Brain microvascular endothelial cell (primary cell): ENCODE measurements at places on chromosomes 4 and X.

GRCh38 chr4:161813389-161813788 is 350.4 kb downstream of the FSTL5 start:
- no peak for DNase-seq

DNA sequence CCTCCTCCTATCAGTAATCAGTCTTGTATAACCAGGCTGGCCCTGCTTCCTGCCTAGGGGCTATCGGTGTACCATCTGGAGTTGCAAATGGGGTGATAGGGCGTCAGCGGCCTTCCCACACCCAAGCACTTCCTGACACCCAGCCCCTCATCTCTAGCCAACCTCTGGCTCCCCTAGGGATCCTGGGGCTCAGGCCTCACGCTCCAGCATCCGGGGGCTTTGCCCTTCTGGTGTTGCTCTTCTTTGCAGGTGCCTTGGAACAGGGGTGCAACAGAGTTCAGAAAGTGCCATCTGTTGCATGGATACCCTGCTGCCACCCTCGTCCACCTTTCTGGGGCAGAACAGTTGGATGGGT is 4.1 kb downstream of the IL9R start:
- DNase-seq, result no peak

DNA sequence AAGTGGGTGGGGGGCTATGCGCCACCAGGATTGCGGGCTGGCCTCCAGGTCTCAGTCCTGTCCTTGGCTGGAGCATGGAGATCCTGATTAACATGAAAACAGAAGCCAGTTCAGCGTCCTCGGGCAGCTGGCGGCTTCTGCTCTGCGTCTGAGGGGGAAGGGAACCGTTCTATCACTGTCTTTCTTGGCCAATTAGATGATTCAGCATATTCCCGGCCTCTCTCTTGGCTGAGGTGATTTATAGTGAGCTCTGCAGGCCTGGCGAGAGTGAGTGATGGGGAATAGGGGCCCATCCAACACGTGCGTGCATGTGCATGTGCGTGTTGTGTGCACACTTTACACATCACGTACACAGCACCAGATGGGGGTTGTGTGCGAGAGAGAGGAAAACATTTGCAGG is 145.8 kb upstream of the ATP6AP2 start:
- DNase-seq, result no peak

DNA sequence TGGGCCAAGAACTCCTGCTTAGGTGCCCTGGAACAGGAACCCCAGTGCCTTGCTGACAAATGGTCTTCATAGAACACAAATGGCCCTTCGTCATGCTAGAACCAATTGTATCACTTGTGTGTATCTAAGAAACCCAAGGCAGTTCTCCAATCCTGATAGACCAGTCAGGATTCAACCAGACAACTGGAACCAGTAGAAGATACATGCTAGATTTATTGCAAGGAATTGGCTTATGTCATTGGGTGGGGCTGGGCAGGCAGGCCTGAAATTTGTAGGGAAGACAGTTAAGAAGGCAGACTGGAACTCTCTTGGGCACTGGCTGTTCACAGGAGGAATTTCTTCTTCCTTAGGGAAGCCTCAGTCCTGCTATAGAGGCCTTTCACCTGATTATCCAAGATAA is 17.0 kb upstream of the TBL1X start:
- DNase-seq, result no peak

DNA sequence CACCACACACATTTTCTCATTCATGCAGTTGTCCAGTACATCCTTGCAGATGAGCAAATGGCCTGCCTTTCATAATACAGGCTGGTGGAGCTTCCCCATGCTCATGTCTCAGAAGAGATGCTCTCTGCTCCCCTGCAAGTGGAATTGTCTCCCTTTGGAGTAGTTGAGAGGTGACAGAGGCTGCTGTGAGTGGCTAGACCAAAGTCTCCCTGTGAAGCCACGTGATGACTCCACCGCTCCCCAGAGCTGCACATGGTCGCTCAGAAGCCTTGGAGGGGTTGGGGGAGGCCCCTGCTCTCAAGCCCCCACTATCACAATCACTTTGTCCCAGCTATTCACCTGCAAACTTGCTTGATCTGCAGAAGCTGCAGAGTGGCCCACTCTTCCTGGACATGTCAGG is 1.5 kb upstream of the GPR78 start:
- no peak for DNase-seq

DNA sequence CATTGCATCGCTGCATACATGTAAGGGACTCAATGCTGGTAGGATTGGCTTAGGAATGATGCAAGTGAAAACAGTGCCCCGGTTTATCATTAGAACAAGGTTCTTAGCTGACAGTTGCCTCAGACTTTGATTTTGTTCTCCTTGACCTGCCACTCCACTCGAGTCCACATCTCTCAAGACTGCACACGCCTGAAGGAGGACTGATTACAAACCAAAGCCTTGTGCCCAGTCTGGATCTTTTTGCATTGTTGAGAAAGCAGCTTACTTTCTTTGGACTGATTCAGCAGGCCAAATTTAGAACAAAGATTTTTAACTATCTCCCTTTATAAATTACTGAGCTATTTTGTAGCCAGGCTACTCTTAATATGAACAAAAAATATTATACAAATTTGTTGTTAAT is 125.6 kb downstream of the PTTG2 start:
- no peak for DNase-seq

- DNase-seq, result no peak
These were observed 11.8 kb upstream of the PDGFC start for GRCh38 chr4:156983366-156983765.

DNA sequence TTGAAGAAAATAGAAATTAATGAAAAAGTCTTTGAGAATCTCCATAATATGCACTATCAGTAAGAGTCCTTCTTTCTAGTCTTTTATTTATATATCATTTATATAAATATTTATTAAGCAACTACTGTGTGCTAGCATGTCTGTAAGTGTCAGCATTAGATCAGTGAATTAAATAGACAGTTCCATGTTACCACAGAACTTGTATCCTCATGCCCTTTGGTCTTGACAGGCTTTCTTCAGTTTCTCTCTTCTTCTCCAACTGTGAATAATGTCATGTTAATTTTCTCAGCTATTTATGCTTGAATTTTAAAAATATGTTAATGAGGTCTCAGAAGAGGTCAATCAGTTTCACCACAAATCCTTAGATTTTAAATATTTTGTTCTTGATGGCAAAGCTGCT is 389.6 kb upstream of the TRAM1L1 start:
- no peak for DNase-seq

DNA sequence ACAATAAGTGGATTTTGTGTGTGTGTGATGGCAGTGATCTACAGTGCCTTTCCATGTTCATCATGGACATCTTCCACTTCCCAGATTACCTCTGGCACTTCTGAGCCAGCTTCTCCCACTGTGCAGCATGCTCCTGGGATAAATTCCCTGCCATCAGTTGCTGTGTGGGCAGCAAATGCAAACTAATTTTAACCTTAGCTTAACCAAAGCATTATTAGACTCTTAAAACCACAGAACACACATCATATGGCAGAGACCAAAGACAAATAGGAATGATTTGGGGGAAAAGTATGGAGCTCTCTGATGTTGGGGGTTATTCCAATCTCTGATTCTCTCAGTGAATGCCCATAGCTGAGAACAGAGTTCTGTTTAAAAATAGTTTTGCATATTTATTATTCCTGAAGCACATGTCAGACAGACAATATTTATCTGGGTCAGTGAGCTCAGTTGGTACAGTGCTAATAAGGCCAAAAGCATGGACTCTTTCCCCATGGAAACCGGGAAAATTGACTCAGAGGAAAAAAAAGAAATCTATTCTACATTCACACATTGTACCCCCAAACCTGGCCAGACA is 567.4 kb downstream of the IQCM start:
- no peak for DNase-seq

GRCh38 chr4:146033149-146033548 is 94.5 kb upstream of the ZNF827 start:
- no peak for DNase-seq

DNA sequence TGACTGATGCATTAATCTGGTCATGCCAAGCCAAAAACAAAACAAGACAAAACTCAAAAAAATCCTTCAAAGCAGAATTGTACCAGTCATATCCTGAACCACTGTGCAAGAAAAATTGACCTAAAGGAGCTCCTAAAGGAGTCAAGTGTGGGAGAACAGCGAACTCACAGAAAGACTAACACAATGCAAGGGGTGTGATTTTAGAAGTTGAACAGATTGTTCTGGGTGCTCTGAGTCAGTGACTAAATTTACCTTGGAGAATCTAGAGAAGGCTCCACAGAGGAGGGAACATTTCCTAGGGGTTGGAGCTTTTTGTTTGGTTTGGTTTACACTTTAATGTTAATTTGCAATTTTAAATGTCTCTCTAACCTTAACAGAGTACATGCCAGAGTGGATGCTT is 48.9 kb upstream of the PHF8 start:
- DNase-seq, result no peak

DNA sequence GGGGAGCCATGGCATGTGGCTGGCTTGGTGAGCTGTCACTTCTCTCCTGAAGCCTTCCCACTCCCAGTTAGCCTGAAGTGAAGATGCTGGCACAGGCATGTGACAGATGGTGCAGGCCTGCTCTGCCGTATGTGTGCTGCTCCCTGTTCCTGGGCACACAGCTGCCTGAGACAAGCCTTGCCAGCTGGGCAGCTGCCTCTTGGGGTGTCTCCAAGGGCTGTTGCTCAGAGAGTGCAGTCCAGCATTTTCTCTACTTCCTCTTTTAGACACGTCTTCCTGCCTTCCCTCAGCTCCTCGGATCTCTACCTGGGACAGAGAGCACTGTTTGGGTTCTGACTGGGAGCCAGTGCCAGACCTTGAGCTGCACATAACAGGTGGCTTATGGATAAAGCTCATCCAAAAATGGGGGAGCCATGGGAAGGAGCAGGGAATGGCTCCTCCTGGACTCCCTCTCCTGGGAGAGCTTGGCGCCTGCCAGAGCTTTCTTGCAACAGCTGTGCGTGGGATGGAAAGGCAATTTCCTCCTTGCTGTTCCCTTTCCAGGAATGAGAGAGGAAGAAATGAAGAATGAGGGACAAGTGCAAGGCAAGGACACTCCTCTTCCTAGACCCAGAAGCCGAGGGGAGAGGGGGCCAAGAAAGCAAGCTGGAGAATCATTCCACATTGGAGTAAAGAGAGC is 132.9 kb downstream of the MSL3 start:
- DNase-seq, result no peak

- DNase-seq, result no peak
These were observed 235.7 kb downstream of the NKX6-1 start for GRCh38 chr4:84263415-84263814.

GRCh38 chr4:83362492-83363329 is 28.1 kb upstream of the HPSE start:
- peak; percentile 25 for DNase-seq

- DNase-seq, result no peak
These were observed 192.0 kb downstream of the ARHGAP10 start for GRCh38 chr4:147923854-147924253.

DNA sequence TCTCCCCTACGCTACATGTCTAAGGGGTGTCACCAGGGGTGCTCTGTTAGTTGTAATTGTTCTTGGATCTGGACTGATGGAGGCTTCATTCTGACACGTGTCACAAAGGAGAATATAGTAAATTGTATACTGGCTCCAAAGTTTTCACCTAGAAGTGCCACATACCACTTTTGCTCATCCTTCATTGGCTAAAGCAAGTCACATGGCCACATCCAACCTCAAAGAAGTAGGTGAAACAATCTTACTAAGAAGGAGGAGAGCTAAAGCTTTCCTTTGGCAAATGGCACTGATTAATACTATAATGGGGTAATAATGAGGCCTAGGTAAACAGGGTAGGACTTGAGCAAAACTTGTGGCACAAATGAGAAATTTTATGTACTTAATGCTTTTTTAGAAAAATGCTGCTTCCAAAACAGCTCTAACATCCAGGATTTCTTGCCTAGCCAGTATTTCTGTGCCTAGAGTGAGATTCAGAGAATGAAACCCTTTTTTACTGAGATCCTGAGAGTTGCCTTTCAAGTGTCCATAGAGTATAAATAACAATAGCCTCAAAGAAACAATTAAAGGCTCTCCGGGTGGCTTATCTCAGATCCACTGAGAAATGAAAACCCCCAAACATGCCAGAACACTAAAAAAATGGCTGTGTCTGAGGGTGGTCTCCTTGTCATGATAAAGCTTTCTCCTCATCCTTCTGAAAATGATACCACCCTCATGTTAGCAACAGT is 34.7 kb downstream of the NHS start:
- no peak for DNase-seq

DNA sequence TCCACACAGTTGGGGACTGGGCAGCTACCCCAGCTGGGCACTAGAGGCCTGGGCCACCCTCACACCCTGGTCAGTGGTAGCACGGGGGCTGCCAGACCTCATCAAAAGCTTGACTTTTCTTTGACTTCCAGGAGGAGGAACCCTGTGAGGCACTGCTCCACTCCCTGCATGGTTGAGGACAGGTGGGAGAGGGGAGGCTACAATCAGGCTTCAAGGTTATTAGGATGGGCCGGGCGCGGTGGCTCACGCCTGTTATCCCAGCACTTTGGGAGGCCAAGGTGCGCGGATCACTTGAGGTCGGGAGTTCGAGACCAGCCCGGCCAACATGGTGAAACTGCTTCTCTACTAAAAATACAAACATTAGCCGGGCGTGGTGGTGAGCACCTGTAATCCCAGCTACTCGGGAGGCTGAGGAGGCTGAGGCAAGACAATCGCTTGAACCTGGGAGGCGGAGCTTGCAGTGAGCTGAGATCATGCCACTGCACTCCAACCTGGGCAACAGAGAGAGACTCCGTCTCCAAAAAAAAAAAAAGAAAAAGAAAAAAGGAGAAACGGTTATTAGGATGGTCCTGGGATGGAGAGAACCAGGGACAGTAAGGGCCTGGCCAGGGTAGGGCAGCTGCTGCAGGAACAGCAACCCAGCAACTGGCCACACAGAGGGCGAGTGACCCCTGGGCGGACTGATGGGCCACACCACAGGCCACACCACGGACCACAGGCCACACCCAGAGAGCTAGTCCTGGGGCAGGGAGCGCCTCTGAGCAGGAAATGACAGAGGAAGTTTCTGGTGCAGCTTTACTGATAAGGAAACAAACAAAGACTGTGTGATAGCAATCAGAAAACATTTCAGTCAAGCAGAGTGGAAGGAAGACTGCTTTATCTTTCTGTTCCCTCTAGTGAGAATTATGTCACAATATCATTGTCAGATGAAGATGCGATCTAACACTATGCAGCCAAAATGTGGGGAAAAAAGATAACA is 20.5 kb upstream of the OPN1LW start:
- peak; percentile 7 for DNase-seq

DNA sequence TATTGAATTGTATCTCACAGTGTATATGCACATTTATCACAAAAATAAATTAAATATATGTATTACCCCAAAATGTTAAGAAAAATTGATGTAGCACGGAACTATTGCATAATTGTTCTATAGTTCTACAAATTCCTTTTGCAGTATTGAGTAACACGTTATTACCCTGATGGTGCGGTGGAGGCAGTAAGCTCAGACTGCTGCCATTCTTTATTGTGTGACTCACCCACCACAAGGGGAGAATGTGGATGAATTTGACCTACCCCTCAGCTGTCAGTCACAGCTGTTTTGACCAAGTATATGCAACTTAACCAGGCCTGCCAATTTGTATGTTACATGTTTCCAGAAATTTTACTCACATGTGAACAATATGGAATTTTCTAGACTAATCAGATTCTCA is 506.6 kb downstream of the SH3BGRL start:
- DNase-seq, result no peak
